HS-27A (cell line): ENCODE measurements at places on chromosomes 3 and 15.

DNA sequence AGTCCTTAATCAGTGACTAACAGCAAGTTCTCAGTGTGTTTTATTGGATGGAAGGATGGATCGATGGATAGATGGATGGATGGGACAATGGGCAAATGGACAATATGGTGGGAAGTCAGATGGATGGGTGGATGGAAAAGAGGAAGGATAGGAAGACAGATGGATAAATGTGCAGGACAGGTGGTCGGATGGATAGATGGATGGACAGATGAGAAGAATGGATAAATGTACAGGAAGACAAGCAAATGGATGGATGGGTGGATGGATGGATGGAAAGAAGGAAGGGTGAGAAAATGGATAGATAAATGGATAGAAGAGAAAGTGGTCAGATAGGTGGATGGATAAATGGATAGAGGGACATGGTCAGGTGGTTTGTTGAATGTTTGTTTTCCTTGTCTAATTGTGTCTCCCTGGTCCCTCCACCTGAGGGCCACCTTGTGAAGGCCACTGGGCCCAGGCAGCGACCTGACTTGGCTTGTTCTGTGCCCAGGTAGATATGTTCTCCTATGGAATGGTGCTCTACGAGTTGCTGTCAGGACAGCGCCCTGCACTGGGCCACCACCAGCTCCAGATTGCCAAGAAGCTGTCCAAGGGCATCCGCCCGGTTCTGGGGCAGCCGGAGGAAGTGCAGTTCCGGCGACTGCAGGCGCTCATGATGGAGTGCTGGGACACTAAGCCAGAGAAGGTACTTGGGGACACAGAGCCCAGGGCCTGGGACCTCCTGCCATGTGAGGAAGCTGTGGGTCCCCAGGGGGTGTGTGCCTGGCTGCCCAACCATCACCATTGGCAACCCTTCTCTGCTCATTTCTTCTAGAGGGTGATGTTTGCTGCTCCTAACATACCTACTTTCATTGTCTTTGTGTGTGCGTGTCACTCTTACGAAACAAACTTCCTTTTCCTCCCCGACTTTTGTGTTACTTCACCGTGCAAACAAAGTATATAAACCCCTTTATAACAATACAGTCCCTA, 137.5 kb downstream of the LRRK1 start:
- no peak for DNase-seq

- no peak for DNase-seq
Measured at GRCh38 chr15:58457466-58457965, 25.7 kb downstream of the LIPC start.

GRCh38 chr3:133445108-133445507, 45.3 kb downstream of the BFSP2 start:
- no peak for DNase-seq

DNA sequence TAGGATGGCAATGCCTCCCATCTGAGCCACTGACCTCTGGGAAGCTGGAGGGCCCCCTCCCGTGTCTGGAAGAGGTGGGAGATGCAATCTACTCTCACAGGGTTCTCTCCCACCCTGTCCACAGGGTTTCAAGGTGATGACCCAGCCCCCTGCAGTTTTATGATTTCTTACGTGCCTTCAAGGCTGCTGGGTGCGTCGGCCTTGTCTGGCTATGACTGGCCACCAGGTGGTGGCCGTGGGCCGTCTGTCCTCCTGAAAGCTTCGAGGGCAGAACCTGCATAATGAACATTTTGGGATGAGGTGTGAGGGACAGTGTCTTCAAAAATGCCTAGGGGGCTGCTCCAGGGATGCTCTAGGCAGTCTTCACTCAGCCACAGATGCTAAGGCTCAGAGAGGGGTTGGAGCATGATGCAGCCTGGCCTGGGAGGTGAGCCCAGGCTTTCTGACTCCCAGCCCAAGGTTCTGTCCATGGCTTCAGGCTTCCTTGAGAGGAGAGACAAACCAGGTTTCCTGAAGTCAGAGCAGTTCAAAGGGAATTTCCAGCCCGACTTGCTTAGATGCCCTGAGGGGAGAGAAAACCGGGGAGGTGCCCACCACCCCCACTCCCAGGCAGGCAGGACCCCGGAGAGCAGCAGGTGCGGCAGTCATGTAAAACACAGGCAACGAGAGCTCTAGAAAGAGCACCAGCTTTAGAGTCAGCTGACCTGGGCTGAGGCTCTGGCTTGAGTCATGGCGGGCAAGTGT, 18.7 kb downstream of the ISG20 start:
- DNase-seq: no peak

GRCh38 chr3:101898752-101899169, 49.4 kb downstream of the NFKBIZ start:
- DNase-seq: no peak
